ENCODE measurements at places on chromosomes 12 and 14.

GRCh38 chr12:30269496-30269895, 426.2 kb downstream of the IPO8 start:
- no peak for DNase-seq

- DNase-seq, result no peak
These were observed 44.7 kb upstream of the RERG start for GRCh38 chr12:15265875-15266274.

- DNase-seq, result no peak
These were observed 25.4 kb downstream of the FGF6 start for GRCh38 chr12:4420138-4420670.

GRCh38 chr12:93451423-93452158, 9.8 kb upstream of the UBE2N start:
- no peak for DNase-seq

DNA sequence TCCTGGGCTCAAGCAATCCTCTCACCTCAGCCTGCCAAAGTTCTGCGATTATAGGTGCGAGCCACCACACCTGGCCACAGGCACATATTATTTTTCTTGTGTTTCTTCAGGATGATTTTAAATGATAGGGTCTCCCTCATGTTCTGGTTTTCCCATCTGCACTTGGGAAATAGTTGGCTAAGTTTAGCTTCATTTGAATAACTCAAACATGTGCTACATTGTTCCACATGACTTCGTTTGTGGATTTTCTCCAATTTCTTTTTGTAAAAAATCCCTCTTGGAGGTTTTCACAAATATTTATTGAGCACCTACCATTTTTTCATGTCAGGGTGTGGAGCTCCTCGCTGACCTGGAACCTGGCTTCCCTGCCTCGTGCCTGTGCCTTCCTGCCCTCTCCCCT, 55.2 kb upstream of the GNPNAT1 start:
- DNase-seq, result no peak

DNA sequence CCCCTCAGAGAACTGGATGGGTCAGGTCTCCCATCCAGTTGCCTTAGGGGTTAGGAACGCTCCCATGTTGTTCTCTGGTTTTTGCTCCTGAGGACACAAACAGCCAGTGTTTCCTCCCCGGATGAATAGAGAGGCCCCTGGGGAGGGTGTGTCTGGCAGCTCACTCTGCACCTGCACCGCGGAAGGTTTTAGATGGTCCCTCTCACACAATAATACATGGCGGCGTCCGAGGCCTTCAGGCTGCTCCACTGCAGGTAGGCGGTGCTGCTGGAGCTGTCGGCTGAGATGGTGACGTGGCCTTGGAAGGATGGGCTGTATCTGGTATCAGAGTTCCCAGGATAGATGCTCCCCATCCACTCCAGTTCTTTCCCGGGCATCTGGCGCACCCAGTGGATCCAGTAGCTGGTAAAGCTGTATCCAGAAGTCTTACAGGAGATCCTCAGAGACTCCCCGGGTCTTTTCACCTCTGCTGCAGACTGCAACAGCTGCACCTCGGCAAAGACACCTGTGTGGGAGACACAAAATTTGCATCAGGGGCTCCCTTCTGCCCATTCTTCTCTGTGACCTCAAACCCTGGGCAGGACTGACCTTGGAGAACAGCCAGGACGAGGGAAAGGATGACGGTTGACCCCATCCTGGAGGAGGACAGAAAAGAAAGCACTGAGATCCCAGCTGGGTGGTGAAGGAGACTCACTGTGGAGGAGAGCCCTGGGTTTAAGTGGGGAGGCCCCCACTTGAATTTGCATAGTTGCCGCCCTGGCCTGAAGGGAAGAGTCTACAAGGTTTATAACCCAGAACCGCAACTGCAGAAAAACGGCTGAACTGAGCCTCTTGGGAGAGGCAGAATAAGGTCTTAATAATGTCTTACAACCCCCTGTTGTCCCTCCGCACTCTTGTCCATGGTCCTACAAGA, 1324.8 kb downstream of the TMEM121 start:
- DNase-seq, result no peak

GRCh38 chr12:106433055-106433454, 75.5 kb downstream of the POLR3B start:
- no peak for DNase-seq

DNA sequence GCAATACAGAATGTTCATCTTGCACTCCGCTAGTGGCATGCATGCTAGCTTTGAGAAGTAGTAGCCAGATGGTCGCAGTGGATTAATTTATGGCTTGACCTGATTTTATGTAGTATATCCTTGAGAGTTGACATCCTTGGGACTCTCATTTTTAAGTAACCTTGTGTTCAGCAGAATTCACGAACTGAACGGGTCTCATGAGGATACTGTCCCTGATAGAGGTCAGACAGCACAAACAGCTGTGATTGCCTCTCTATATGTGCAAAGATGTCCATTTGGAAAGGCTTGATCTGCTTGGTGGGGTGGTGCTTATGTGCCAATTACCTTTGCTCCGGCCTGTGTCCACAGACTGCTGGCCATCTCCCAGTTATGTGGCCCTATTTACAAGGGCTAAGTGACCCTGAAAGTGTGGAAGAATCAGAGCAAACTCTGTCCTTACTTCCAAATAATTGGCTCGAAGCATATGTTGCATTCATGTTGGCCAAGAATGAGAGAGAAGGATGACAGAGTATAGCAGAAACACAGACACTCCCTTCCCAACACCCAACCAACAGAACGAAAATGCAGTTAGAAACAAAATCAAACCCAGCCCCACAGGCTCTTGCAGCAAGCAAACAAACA, 167.1 kb downstream of the CRADD start:
- no peak for DNase-seq

GRCh38 chr12:2891240-2892053, 756 bp downstream of the TULP3 start:
- DNase-seq, result peak; percentile 6

DNA sequence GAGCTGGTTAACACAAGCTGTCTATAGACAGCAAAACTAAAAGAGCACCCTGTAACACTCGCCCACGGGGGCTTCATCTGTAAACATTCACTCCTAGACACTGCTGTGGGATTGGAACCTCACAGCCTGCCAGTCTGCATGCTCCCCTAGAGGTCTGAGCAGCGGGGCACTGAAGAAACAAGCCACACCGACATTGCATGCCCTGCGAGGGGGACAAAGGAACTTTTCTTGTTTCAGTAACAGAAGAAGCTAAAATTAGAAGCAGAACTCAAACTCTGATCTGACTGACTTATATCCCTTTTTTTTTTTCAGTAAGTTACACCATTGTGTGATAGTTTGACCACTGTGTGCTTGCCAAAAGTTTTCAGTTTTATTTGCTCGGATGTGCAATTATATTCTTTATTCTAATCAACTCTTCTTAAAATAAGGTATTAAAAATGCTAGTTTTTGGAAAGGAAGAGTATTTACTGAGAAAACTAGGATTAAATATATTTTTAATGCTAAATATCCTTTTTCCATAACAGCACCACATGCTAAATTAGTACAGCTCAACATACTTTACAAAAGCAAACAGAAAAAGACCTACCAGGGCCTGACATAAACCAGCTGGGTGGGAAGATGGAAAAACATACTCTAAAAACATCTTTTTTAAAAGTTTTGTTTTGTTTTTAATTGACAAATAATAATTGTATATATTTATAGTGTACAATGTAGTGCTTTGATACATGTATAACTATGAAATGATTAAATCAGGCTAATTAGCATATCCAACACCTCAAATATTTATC, 100.2 kb downstream of the EPS8 start:
- DNase-seq, result no peak

DNA sequence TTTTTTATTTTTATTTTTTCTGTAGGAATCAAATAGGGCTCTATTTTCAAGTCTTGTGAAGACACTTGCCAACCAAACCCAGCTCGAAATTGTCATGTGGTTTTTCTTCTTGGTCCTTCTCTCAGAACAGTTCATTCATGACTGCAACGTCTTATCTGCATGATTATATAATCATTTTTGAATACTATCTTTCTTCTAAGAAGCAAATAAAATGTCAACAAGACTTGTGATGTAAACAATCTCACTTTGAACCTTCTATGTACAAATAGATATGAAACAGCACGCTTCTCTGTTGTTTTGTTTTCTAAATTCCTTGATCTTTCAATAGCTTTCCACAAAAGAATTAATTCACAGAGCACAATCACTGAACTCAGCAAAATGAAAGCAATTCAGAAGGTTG, 320.7 kb downstream of the SOX5 start:
- DNase-seq, result no peak

GRCh38 chr12:123992118-123992825, 19.3 kb downstream of the ZNF664 start:
- DNase-seq, result no peak

- DNase-seq, result peak; percentile 15
These were observed 28.8 kb downstream of the HOXC4 start for GRCh38 chr12:54082397-54082892.

GRCh38 chr12:64187370-64187769, 34.7 kb downstream of the KICS2 start:
- DNase-seq, result no peak

DNA sequence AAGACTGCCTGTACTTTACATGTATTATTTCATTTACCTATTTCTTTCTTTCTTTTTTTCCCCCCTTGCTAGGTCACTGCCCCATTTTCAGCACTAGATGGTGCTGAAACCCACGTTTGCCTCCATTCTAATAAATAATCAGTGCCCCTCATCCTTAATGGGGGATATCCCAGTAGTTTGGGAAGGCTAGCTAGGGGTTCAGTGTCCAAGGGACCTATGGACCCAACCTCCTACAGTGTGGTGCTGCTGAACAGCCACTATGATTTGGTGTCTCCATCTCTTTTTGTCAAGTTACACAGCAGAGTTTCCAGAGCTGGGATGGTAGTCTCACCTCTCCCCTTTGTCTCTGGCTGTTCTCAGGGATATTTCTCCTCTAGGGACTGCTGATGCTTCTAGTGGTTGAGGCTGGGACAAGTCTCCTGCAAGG, 6.5 kb upstream of the HCFC2 start:
- DNase-seq, result no peak

- DNase-seq, result no peak
These were observed 11.4 kb downstream of the GLT1D1 start for GRCh38 chr12:128864516-128865186.

DNA sequence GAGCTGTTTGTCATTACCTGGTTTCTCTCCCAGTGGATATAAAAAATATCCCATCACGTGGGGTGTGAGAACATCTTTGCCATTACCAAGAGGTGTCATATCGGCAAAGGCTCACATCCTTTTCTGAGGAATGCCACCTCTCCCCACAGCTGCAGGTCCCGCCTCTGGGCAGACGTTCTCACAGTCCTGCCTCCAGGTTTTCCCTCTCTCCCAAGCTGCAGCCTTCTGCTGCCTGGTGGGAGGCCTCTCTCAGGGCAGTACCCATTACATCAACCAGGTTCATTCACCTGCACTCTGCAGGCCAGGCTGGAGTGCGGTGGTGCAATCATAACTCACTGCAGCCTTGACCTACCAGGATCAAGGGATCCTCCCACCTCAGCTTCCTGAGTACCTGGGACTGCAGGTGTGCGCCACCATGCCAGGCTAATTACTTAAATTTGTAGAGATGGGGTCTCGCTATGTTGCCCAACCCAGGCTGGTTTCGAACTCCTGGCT, 15.0 kb upstream of the TMEM119 start:
- no peak for DNase-seq

DNA sequence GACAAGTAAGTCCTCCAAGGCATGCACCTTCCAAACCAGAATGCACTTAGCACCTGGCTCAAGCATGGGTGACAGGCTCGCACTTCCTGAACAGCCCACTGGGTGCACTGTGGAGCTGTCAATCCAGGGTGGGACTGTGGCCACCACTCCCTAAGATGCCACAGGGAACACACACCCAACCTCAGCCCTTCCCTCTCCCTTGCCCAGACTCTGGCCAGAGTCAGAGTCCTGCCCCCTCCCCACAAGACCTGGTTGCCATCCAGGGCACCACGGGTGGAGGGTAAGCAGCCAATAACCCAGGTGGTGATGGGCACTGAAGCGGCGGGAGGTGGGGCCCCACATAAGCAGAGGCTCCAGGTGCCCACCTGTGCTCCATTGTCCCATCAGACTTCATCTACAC, 160.6 kb downstream of the MYRFL start:
- no peak for DNase-seq

DNA sequence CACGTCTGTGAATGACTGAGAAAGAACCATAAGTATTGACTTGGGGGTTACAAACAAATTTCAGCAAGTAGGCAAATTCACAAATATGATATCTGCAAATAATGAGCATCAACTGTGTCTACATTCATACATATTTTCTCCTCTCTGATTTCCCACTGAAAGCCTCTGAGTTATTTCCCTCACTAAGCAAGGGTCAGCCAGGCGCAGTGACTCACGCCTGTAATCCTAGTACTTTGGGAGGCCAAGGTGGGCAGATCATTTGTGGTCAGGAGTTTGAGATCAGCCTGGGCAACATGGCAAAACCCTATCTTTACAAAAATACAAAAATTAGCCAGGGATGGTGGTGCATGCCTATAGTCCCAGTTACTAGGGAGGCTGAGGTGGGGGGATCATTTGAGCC, 80.8 kb downstream of the SLC25A21 start:
- DNase-seq, result no peak

GRCh38 chr12:56116267-56117081, at the start of gene RPL41:
TSS of gene RPL41 (plus strand) at chr12:56116633.
- DNase-seq, result peak; percentile 92

DNA sequence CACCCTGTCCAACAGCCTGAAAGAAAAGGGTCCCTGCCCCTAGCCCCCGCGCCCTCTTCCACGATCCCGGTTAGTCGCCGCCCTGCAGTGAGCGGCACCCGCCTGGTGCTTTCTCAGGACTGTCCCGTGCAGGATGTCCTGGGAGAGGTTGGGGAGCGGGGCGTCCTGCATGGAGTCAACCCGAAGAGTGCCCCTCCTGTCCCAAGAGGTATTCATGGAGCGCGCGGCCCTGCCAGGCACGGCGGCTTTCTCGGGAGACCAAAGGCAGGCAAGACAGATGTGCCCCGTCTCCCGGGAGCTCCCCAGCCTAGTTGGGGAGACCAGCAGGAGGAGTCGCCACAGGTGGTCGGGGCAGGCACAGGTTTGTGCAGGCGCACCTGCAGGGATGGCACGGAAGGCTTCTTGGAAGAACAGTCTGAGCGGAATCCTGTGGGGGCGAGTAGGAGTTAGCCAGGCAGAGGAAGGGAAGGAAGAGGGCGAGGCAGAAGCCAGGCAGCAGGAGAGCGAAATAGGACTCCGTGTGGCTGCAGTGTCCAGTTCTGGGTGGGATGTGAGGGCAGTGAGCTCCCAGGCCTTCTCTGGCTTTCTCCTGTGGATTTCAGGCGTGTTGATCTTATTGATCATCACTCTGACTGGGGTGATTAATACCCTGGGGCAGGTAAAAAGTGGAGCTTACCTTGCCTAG, 723 bp downstream of the SIVA1 start:
- no peak for DNase-seq

Measured in T-helper 2 cell treated with Interferon-gamma antibody and Interleukin-4, amounts not matched to agents 5 μg/mL and 100 μg/mL, for 36 hours (primary cell).